Right lung (tissue), 10 donors: ENCODE measurements at places on chromosomes 4 and X. TPM values are rescaled to one million over a fixed set of nuclear protein-coding genes. Genes with fewer than 3 reads are reported as not detected.

SORCS2 gene
- polyA plus RNA-seq: 5.8 TPM

- no peak for DNase-seq
Observed at GRCh38 chr4:1981251-1982058, 27.3 kb downstream of the NELFA start.

DNA sequence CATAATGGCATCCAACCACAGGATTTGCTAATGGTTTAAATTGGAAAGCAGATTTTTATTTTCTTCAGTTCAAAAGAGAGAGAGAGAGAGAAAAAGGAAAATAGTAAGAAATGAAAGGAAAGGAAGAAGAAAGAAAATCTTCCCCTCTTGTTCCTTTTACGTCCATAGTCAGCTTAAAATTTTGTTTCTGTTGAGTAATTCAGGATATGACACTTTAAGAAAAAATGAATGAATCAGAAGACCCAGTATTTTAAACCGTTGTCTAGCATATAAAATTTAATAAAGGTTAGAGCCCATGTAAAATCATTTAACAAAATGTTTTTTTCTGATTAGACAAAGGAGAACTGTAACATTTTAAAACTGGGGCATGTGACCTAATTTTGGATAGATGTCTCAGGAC lies 391.8 kb upstream of the EPHA5 start:
- no peak for DNase-seq

GRCh38 chr4:39068907-39069306 lies 6.9 kb downstream of the KLHL5 start:
- no peak for DNase-seq

- DNase-seq: no peak
Observed at GRCh38 chr4:154120690-154121345, 331.9 kb upstream of the SFRP2 start.
